ENCODE measurements at places on chromosomes 11 and 22. TPM values are rescaled to one million over a fixed set of nuclear protein-coding genes. Genes with fewer than 3 reads are reported as not detected.

Gene SERHL2
- 0.61 TPM for total RNA-seq

DNA sequence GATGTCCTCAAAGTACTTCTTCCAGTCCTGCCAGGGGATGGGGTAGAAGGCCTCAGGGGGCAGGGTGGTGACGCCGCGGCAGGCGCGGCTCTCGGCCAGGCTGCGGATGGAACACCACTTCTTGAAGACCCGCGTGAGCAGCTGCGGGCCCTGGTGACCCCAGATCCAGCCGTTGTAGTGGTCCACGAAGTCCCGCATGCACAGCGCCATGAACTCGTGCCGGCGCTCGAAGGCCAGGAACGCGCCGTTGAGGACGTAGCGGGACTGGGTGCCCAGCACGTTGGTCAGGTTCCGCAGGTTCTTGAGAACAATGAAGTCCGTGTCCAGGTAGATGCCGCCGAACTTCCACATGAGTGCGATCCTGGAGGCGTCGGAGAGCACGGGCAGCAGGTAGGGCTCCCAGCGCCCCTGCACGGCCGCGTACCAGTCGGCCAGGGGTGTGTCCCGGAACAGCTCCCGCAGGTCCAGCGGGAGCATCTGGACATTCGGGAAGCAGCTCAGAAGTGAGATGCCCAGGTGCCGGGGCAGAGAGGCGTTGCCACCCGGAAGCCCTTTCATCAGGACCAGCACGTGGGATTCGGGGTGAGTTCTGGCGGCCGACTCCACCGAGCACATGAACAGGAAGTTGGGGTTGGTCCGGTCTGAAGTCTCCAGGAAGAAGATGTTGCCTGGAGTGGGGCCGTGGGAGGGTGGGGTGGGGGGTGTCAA, 27.5 kb downstream of the A4GALT start:
- H3K36me3 ChIP-seq: no peaks in the 10 kb centered on the region
- no peak overlapping the region for H3K27ac ChIP-seq
- no peak overlapping the region for H3K4me3 ChIP-seq

Gene ARHGAP20
- not detected for total RNA-seq

GRCh38 chr22:40236131-40236665, 58.5 kb downstream of the TNRC6B start:
- no peaks in the 10 kb centered on the region for H3K4me1 ChIP-seq
- no peak for DNase-seq
- no peaks in the 10 kb centered on the region for H3K27me3 ChIP-seq
- no peak overlapping the region for H3K27ac ChIP-seq

GRCh38 chr11:22720457-22720856, 54.0 kb downstream of the GAS2 start:
- DNase-seq: no peak
- H3K36me3 ChIP-seq: no peaks in the 10 kb centered on the region
- no peak overlapping the region for H3K4me3 ChIP-seq
- no peaks in the 10 kb centered on the region for H3K27me3 ChIP-seq
- H3K4me1 ChIP-seq: peaks cover 5% of the 10 kb centered on the region

GRCh38 chr11:126153972-126154371, 57.5 kb downstream of the RPUSD4 start:
- H3K4me1 ChIP-seq: peaks cover 27% of the 10 kb centered on the region
- no peaks in the 10 kb centered on the region for H3K36me3 ChIP-seq

GRCh38 chr11:116335078-116335477, 437.7 kb downstream of the BUD13 start:
- no peaks in the 10 kb centered on the region for H3K36me3 ChIP-seq
- H3K27ac ChIP-seq: no peak overlapping the region
- H3K27me3 ChIP-seq: no peaks in the 10 kb centered on the region
- DNase-seq: no peak

Gene KRTAP5-9
- not detected for total RNA-seq

- no peaks in the 10 kb centered on the region for H3K36me3 ChIP-seq
- no peaks in the 10 kb centered on the region for H3K27me3 ChIP-seq
- H3K4me1 ChIP-seq: no peaks in the 10 kb centered on the region
- no peak overlapping the region for H3K27ac ChIP-seq
- no peak for DNase-seq
- no peak overlapping the region for H3K4me3 ChIP-seq
Measured at GRCh38 chr11:133082841-133083488, 449.3 kb downstream of the OPCML start.

Gene CHRM1
- total RNA-seq: not detected

DNA sequence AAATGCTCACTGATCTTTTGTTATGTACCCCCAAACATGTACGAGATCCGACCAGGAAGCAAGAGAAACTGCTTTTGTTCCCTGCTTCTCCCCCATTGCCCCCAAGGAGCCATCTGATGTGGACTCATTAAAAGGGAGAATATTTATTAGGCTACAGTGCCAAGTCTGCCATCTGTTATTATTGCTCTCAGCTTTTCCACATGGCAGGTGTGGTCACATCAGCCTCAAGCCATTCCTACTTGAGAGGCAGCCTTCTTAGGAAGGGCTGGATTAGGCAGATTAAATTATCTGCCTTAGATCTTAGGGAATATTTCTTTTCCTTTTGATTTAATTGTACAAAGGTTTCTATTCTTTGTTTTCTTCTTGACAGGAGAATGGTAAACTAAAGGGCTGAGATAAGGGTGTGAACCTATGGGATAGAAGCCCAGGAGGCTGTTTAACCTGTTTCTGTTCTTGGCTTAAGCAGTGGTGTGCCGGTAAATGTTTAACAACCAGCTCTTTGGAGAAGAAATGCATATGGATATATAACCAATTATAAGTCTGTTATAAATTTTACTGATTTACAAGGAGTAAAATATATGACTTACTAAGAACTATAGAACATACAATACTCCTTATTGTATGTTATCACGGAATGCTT, 88.8 kb downstream of the PDHX start:
- H3K36me3 ChIP-seq: no peaks in the 10 kb centered on the region
- H3K4me1 ChIP-seq: peaks cover 33% of the 10 kb centered on the region
- H3K27me3 ChIP-seq: no peaks in the 10 kb centered on the region
- H3K27ac ChIP-seq: no peak overlapping the region
- peak; percentile 42 for DNase-seq
- no peak overlapping the region for H3K4me3 ChIP-seq

DNA sequence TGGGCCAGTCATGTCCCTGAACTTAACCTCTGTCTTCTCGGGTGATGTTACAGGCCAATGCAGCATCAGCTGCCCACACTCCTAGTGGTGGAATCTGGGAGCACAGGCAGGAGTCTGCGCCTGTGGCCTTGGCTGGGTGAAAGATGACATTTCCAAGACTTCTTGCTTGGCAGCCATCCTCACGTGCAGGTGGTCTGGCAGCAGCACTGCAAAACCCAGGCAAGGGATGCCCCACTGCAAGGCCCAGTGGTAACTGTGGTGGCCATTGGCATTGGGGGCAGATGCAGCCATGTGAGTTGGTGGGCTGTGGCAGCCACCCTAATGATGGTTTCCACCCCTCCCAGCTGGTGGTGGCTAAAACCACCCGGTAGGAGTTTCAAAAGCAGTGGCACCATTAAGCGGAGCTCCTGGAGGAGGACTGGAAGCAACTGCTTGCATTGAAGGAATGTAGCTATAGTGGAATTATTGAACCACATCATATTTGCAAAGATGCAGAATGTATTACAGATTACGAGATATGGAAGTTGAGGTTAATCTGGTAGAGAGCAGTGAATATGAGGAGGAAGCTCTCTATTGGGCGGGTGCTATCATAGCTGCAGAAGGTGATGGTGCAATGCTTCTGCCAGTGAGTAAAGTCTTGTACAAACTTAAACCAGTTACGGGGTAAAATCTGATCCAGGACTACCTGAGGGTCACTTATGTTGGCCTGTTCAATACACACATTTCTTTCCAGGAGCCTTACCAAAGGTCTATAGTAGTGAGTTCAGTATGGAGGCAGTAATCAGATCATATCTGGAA, 120.7 kb upstream of the TOP3B start:
- H3K36me3 ChIP-seq: no peaks in the 10 kb centered on the region
- H3K27me3 ChIP-seq: no peaks in the 10 kb centered on the region
- H3K4me1 ChIP-seq: no peaks in the 10 kb centered on the region
- DNase-seq: peak; percentile 50

DNA sequence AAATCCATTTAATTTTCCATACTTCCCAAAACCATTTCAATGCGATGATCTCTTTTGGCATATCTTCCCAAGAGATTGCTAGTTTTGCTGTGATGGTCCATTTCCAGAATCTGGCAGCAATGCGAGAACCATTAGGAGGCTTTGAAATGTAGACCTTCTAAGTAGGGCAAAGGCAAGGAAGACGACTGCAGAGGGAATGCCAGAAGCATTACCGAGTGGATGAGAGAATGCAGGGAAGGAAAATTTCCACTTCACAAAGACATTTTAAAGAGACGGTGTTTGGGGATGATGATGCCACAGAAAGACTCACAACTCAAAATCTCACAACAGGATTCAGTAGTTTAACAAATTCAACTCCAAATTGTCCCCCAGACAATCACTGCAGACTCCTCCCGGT, 471 bp upstream of the CEP126 start:
- H3K36me3 ChIP-seq: no peaks in the 10 kb centered on the region
- H3K4me3 ChIP-seq: peak overlapping the region; percentile 66
- no peak for DNase-seq
- H3K4me1 ChIP-seq: peaks cover 31% of the 10 kb centered on the region
- H3K27me3 ChIP-seq: no peaks in the 10 kb centered on the region

Gene CDC42BPG
- 36.0 TPM for total RNA-seq

GRCh38 chr11:124240621-124241397, at the start of gene OR8G1:
TSS of gene OR8G1 (plus strand) at chr11:124241095. CDS start at chr11:124249676, 8,581 bp downstream.
- H3K36me3 ChIP-seq: no peaks in the 10 kb centered on the region
- DNase-seq: no peak
- no peak within 1 kb of the TSS for H3K27ac ChIP-seq
- H3K4me3 ChIP-seq: no peak within 1 kb of the TSS

DNA sequence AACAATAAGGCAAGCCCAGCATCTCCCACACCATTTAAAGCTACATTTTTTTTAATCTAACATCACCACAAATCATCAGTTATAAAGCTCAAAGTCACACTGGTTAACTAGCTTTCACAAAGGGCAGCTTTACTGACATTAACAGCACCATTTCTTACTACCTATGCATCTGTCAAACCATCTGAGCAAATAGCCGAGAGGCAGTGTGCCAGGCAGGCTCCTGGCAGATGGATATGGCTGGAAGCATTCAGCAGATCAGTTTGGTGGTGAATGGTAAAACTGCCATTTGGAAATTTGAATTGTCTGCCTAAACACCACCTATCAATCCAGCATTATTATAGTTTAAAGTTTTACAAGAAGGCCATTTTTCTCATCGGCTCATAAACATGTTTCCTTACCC, 131.2 kb downstream of the TTC28 start:
- no peak overlapping the region for H3K27ac ChIP-seq
- peaks cover 14% of the 10 kb centered on the region for H3K4me1 ChIP-seq
- no peak overlapping the region for H3K4me3 ChIP-seq
- no peaks in the 10 kb centered on the region for H3K36me3 ChIP-seq
- H3K27me3 ChIP-seq: no peaks in the 10 kb centered on the region

DNA sequence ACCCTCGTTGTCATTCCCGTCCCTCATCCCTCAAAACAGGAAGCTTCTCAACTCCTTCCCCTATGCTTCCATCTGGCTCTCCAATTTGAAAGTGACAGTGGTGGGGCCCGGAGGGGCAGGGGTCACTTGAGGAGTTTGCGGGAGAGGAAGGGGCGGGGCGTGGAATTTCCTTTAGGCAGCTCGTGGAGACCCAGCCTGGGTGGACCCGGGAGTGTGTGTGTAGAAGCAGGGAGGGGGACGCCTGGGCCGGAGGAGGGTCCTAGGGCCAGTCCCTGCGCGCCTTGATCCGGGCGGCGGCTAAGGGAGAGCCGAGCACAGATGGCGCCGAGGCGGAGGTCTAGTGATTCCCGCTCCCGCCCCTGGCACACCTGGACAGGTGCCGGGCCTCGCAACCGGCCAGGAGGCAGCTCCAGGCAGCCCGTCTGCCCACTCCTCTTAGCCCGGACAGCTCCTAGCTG, 7.8 kb upstream of the PAX6 start:
- peaks cover 11% of the 10 kb centered on the region for H3K27me3 ChIP-seq
- DNase-seq: no peak

Gene KCNQ1OT1
- 8.2 TPM for total RNA-seq

DNA sequence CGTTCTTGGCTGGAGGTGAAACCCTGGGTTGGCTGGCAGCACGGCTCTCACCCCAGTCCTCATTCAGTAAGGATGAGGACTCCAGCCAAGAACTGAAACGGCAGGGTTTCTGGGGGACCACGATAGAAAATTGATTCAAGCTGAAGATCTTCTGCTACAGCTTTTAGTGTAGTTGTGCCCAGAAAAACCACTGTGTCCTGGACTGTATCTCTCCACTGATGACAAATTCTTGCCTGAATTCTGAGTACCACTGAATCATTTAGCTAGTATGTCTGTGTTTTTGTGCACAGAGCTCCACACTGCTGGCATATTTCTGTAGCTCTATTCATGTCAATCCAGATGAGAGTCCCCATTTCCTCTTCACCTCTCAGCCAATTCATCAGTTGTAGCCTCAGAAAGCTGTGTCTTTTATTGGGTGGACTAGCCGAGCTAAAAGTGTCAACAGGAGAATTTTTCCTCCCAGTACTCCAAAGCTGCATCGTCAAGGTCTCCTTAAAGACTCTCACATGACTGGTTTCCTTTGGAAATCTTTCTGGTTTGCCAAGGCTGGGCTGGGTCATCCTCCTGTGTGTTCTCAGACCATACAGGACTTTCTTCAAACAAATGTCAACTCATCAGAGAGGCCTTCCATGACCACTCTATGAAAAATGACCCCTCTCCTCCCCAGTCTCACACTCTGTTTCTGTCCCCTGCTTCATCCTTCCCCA, 144.6 kb downstream of the LDLRAD3 start:
- H3K4me1 ChIP-seq: no peaks in the 10 kb centered on the region
- no peak overlapping the region for H3K4me3 ChIP-seq
- H3K27ac ChIP-seq: no peak overlapping the region
- H3K36me3 ChIP-seq: no peaks in the 10 kb centered on the region
- no peak for DNase-seq

Gene PLAAT2
- total RNA-seq: not detected

GRCh38 chr11:74696939-74697675, 34.1 kb downstream of the CHRDL2 start:
- no peak overlapping the region for H3K27ac ChIP-seq
- no peak for DNase-seq
- H3K4me1 ChIP-seq: no peaks in the 10 kb centered on the region
- no peaks in the 10 kb centered on the region for H3K36me3 ChIP-seq
- H3K27me3 ChIP-seq: no peaks in the 10 kb centered on the region
- no peak overlapping the region for H3K4me3 ChIP-seq

- H3K27ac ChIP-seq: no peak overlapping the region
- H3K4me3 ChIP-seq: no peak overlapping the region
- no peaks in the 10 kb centered on the region for H3K4me1 ChIP-seq
- H3K36me3 ChIP-seq: no peaks in the 10 kb centered on the region
- no peaks in the 10 kb centered on the region for H3K27me3 ChIP-seq
Measured at GRCh38 chr22:25154667-25154999, 45.0 kb upstream of the CRYBB3 start.

GRCh38 chr11:13450832-13451397, 12.1 kb downstream of the BTBD10 start:
- H3K4me1 ChIP-seq: no peaks in the 10 kb centered on the region
- no peaks in the 10 kb centered on the region for H3K36me3 ChIP-seq
- H3K27me3 ChIP-seq: no peaks in the 10 kb centered on the region
- DNase-seq: no peak
